ENCODE measurements at places on chromosomes 5 and 9.

DNA sequence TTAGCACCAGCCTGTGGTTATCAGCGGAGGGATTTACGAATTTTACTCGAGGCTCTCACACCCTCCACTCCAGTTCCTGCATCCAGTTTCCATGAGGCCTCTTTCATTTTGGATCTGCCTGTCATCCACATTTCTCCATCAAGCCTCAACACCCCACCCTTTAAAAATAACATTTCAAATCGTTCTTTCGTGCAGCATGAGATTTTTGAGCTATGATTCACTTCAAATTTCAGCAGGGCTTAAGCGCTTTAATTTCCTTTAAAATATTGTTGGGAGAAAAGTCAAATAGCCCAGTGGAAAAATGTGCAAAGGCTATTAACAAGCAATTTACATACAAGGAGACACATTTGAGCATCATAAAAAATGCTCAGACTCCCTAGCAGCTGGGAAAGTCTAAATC lies 103.2 kb downstream of the MSX2 start:
- no peak for DNase-seq

DNA sequence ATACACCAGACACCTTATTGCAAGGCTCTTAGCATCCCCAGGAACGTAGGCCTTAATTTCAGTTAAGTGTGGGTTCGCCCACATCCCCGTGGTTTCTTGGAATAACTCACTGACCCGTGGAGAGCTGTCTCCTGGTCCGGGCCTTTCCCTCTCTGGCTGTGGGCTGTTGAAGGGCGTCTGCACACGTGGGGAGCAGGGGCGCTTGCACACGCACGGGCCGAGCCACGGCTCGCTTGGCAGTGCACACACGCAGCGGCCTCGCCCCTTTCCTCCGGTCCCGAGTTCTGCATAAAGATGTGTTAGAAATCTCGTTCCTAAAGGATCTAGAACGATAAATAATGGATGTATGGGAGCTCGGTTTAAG lies 141.9 kb downstream of the PBX3 start:
- DNase-seq = peak; percentile 21

DNA sequence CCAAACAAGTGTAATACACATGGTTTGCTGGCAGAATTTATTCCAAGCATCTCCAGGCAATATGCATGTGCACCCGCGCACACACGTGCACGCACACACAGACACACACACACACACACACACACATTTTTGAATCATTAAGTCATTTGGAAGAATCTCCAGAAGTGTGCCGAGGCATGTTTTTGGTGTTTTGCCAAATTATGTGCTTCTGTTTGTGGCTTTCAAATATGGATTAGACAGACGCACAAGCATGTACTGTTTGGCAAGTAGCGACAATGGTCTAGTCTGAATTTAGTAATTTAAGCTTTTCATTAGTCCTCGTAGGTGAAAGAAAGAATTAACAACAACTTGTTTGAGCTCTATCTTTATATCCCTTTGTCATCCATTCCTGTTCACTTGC lies 36.7 kb downstream of the NFIB start:
- no peak for DNase-seq

GRCh38 chr5:88245893-88246244 lies 22.8 kb downstream of the TMEM161B start:
- DNase-seq = no peak

DNA sequence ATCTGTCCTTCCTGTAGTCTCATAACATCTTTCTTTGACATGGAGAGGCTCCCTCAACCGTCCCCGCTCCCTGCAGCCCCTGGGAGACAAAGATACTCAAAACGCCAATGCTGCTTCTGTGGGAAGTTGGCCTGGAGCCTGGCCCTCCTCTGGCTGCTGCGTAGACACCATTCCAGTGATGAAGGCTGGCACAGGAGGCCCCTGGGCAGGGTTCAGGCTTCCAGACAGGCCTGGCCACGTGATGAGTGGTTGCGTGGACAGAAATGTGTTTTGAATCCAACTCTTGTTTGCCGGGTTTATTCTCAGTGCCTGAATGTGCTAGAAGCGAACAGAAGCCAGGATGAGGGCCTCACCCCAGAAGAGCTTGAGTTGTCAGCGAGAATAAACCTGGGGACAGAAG lies 43.2 kb upstream of the NKX2-5 start:
- no peak for DNase-seq

GRCh38 chr5:146541958-146542849 lies 26.2 kb upstream of the GPR151 start:
- peak; percentile 73 for DNase-seq

DNA sequence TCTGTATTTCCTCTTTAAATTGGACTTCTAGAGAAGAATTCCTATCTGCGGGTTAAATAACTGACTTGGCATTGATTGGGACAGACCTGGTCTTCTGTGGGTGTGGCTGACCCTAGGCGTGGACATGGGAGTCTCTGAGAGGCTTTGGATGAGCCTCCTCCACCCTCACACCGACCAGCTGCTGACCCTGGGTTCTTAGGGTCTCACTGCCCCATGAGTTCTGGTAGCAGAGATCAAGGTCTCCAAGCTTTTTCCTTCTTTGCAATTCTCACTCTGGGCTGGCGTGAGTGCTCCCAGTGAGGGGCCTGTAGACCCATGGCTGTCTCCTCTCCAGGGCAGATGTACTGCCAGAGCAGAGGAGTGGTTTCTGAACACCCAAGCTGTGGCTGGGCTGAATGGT lies 41.6 kb upstream of the PITX1 start:
- no peak for DNase-seq

DNA sequence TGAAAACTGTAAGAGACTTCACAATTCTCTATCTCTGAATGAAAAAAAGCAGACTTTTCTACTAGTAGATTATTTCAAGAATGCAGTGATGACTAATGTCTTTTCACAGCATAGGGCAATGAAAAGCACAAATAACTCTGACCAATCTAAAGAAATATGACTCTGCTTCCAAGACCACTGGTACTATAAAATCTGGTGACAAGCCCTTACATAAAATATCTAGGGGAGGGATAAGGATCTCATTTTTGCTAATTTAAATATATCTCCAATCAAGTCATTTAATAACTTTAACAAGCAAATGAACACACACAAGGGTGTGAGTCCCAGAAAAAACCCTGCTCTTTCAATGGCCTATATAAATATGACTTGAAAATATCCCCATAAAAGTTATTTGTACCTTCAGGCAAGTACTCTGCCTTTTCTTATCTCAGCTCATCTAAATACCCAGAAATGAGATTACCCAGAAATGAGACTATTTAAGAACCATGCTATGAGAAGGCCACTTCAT lies 105.2 kb downstream of the GNAQ start:
- no peak for DNase-seq

DNA sequence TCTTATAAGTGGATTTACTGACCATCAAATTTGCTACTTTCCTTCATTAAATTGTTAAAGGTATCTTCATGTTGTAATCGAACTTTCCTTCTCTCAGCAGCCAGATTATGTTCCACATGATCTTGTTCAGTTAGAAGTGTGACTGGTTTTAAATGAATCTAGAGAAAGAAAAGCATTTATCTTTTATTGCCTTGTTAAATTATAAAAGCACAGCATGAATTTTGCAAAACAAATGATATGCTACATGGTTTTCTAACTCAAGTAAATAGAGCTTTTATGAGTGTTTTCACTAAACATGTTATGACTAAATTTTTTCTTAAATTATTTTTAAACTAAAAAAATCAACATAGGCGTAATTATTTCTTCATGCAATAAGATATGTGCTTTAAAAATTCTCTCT lies 34.1 kb downstream of the ACOT12 start:
- no peak for DNase-seq

DNA sequence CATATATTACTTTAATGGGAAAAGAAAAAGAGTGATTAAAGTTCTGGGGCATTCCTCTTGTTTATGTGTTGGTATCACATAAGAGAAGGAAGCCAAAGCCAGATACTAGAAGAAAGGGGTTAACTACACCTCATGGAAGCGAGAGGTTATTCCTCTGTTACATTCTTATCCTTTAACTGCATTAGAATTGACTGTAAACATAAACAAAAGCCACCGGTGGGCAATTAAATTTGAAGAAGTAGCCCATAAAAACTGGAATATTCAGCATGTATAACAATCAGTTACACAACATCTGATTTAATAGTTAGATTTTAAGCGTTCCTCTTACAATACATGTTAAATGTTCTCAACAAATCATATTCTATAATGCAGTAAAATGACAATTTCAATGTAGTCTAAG lies 18.8 kb downstream of the POU5F2 start:
- DNase-seq = no peak

DNA sequence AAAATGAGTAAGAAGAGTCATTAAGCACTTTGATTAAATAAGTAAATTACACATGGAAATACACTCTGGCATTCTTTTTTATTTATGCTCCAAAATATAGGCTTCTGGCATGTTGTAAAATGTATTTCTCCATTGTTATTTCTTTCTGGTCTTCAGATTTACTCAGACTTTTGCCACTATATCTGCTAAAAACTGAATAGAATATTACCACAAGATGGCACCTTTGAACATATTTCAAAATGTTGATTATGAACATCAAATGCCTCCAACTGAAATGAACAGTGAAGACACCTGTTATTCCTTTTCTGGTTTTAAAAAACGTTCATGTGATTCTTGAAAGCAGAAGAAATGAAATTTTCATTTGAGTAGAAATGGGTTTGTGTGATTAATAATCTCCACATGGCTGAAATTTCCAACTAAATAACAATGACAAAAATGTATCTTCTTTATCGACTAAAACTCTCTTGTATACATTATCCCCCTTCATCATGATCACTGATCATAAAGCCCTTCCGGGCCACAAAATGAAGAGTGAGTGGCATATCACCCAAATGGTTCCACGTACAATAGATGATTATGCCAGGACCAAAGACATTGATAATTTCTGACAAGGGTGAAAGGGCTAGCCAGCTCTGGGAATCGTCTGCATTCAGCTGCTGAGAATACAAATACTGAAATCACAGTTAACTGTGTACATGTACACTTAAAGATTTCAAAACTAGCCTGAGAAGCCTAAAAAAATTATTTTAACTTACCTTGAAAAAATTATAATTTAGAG lies 23.8 kb downstream of the TYRP1 start:
- DNase-seq = no peak

- DNase-seq = no peak
Measured at GRCh38 chr5:143182901-143183820, 220.3 kb downstream of the NR3C1 start.

DNA sequence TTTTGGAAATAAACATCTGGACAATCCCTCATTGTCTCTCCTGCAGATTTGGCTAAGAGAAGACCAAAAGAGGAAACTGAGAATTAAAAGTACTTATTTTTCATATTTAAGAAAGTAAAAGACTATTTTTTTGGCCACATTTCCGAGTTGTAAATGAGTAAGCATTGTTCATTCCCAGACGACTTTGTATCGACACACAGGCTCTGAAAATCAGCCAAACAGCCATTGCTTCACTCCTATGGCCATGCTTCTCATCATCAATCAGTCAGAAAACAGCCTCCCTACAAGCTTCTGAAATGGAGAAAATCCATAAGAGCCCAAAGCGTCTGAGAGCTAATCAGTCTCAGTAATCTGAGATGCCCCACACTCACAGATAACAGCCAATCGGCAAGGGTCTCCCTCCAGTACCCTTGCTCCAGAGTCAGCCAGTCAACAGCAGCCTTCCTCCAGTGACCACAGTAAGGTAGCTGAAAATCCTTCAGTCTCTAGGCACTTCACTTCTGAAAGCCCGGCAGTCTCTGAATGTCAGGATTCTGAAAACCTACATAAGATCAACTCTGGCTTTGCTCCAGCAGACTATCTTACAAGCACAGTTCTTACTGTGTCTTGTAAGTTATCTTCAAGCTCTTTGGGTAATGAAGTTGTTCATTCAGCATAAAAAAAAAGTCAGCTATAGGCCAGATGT lies 30.9 kb downstream of the CDO1 start:
- DNase-seq = no peak

DNA sequence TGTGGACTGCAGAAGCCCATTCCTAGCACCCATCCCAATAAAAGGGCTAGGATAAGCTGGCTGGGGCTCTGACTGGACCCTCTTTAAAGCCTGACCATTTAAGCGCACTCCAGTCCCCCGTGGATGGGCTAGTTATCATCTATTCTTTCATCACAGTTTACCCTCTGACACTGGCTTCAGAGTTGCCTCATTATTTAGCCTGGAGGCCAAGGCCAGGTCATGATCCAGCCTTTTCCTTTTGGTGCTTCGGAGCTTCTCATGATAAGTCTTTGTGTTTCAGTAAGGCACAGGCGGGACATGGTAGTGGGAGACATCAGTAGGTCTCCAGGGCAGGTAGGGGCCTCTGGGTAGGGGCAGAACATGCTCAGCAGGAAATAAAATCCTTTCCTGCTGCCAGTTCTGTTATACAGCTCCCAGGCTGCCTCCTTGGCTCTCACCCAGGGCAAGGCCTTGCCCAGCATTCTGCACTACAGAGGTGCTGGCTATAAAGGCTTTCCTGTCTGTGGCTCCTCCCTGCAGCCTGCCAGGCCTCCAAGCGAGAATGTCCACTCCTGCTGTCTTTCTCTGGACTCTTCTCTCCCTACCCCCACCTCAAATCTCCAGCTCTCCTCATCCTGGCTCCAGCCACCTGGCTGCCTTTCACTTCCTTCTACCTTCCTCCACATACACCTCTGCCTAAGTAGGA lies 128.8 kb downstream of the FSTL4 start:
- no peak for DNase-seq

Data from activated T-cell treated with anti-CD3 and anti-CD28 coated beads, Interleukin-2, amount 50 U/mL, for 1 hour (primary cell).